Activated CD8-positive, alpha-beta T cell treated with anti-CD3 and anti-CD28 coated beads for 36 hours (primary cell): ENCODE measurements at places on chromosomes 6 and 20. TPM values are rescaled to one million over a fixed set of nuclear protein-coding genes. Genes with fewer than 3 reads are reported as not detected.

DNA sequence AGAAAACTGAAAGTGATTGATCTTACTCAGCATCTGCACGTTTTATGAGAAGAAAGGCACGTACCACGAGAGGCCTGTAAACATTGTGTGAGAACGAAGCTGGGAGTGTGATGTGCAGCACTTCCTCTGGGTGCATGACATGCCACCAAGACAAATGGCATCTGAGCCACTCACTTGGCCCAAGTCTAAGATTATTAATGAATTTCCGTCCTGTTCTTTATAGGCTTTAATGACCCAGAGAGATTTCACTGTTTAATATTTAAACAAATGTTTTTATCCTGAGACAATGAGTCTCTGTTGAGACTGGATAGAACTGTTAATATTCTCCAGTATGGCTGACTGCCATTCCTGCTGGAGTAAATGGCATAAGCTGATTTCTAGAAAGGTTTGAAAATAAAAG lies 172.6 kb upstream of the PHACTR1 start:
- DNase-seq: no peak

LY6G6C gene
- not detected for total RNA-seq

GRCh38 chr6:136772685-136773472 lies 19.4 kb downstream of the MAP3K5 start:
- DNase-seq: no peak

GRCh38 chr6:132471787-132472186 lies 41.1 kb downstream of the STX7 start:
- no peak for DNase-seq

FNDC11 gene
- 0.23 TPM for total RNA-seq

- DNase-seq: no peak
Measured at GRCh38 chr20:4025679-4026078, 10.3 kb upstream of the RNF24 start.

DNA sequence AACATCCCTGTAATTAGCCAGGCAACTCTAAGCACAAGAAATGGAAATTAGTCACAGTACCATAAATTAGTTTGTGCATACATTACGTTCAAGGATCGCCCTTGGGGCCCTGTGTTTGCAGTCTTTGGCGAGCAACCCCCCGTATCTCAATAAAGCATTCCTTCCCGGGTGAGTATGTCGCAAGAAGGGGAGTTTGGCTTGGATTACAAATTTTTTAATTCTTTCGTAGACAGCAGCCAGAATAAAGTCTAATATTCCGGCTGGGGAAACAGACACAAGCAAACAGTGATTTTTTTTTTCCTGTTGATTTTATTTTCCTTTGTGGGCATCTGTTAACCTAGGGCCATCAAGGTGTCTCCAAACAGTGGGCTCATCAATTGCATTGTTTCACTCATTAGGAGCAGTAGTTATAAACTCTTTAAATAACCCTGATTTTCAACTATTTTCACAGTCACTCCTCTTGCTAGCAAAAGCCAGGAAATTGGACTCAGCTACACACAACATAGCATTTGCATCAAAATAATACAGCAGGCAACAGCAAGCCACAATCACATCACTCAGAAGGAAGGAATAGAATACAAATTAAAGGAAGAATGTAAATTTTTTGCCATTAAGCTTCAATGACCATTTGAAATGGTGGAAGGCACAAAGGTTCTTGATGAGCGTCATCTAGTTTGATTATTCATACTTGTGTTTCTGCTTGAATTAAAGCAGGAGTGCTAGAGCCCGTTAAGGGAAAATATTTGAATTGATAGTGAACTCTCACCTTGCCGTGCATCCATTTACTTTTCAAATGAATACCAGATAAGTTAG lies 85.3 kb downstream of the LINC00237 start:
- no peak for DNase-seq

GRCh38 chr20:24446811-24447210 lies 22.6 kb upstream of the SYNDIG1 start:
- no peak for DNase-seq

DNA sequence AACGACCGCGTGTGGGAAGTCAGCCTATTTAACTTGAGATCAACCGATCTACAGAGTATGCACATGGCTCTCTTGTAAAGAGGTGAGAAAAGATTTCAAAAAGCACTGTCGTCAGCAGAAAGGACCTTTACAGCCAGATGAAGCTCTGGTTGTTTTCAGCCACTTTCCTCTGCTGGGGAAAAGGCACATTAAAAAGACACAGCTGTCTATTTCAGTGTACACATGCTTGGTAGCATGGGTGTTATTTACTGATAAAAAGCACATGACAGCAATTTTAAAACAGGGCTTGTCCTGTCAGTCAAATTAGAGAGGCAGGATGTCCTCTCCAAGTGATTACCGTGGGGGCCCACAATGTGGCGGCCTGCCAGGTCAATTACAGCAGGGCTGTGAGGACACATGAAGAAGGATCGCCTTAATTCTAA lies 188.9 kb downstream of the PRKN start:
- no peak for DNase-seq

- no peak for DNase-seq
Measured at GRCh38 chr20:3405696-3406358, 1.6 kb downstream of the DNAAF9 start.

BPIFB2 gene
- not detected for total RNA-seq

COQ3 gene
- 20.8 TPM for total RNA-seq
